ENCODE measurements at places on chromosomes 2 and 18.
A peak's percentile ranks its signal among the peaks of the same experiment; 100 is the strongest.

- no peak for DNase-seq
These were observed 49.3 kb downstream of the OLA1 start for GRCh38 chr2:174198846-174199564.

DNA sequence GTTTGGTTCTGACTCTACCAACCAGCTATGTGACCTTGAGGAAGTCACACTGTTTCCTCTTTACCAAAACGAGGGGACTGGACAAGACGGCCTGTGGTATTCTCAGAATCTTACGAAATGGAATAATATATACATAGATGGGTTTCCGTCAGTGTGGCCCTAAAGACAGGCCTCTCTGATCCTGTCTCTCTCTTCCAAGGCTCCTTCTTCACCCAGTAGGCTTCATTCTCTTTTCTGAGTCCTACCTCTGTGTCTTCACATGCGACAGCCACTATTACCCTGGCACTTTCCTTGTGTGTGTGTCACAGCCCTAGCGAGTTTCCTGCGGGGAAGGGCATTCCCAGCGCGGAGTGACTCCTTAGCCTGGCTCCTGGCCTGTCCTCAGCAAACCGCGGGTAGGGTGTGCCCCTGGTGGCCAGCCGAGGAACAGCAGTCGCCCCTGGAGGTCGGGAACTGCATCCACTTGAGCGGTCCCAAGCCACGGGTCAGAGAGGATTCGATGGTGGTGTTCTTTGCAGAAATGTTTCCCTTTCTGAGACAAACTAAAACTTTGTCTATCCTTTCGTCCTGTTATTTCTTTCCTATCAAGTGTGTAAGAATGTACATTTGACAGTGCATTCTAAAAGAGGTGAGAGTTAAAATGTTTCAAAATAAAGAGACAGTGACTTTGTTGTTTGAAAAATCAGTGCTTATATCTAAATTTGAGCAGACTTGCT is 63.3 kb downstream of the RAB31 start:
- peak; percentile 44 for DNase-seq

- no peak for DNase-seq
These were observed 5.0 kb upstream of the GPR35 start for GRCh38 chr2:240620149-240620731.

- DNase-seq, result no peak
These were observed 66.2 kb downstream of the TRAPPC8 start for GRCh38 chr18:31876707-31877106.

- no peak for DNase-seq
These were observed 396.0 kb downstream of the MEIS1 start for GRCh38 chr2:66830881-66831280.

- DNase-seq, result peak; percentile 94
These were observed 2.3 kb upstream of the PLEKHH2 start for GRCh38 chr2:43634604-43635306.

- DNase-seq, result no peak
These were observed 83.0 kb downstream of the TGOLN2 start for GRCh38 chr2:85244828-85245227.

GRCh38 chr2:160429248-160430000 is 64.2 kb downstream of the RBMS1 start:
- peak; percentile 4 for DNase-seq

DNA sequence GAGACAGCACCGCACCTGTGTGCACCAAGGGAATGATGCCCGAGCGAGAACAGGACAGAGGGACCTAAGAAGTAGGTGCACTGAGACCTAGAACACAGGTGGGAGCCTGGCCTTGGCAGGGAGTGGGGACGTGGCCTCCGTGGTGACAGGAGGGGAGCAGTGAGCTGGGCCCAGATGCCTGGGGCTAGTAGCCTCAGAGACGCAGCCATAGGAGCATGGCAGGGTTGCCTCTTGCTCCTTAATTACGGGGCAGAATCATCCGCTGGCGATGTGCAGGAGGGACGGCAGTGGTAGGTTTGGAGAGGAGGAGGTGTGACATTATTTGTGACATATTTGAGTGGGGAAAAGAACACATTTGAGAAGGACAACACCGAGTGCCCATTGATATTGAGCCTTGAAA is 57.0 kb upstream of the HPCAL1 start:
- no peak for DNase-seq

- no peak for DNase-seq
These were observed 323.9 kb upstream of the TFPI start for GRCh38 chr2:187878112-187878511.

DNA sequence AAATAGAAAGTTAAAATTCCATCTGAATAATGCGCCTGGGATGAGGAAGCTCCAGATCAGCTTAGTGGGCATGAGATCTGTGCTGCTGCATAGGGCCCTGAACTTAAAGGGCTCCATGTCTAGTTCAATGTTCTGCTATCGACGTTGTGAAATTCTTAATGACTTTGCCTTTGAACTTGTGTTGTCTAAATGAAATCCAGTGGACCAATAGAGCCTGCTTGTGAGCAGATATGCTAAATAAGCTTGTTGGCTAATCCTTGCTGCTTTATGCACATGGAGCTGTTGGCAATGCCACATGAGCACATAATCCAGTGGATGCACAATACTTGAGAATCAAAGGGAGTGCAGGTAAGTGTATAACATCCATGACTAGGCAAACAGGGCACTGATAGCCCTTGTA is 228.6 kb downstream of the TNS1 start:
- DNase-seq, result no peak

- DNase-seq, result no peak
These were observed 208.9 kb downstream of the SPP2 start for GRCh38 chr2:234259440-234259839.

DNA sequence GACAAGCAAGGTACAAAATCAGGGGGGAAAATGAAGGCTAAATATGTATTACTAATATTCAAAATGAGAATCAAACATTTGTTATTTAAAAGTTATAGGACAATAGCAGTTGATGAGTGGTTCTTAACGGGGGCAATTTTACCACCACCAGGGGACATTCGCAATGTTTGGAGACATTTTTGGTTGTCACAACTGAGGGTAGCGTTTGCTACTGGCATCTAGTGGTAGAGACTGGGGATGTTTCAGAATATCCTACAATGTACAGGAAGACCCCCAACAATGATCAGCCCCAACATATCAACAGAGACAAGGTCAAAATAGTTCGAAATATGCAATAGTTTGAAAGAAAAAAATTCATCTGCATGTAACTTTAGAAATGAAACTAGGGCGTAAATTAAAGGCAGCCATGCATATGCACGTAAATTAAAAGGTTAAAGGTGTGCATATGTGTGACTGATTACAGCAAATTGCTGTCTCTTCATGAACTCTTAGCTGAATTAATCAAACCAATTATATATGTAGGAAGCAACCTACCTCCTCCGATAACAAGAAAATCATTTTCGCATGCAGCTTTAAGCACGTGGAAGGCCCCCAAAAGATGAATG is 61.2 kb upstream of the CUL3 start:
- DNase-seq, result peak; percentile 30

DNA sequence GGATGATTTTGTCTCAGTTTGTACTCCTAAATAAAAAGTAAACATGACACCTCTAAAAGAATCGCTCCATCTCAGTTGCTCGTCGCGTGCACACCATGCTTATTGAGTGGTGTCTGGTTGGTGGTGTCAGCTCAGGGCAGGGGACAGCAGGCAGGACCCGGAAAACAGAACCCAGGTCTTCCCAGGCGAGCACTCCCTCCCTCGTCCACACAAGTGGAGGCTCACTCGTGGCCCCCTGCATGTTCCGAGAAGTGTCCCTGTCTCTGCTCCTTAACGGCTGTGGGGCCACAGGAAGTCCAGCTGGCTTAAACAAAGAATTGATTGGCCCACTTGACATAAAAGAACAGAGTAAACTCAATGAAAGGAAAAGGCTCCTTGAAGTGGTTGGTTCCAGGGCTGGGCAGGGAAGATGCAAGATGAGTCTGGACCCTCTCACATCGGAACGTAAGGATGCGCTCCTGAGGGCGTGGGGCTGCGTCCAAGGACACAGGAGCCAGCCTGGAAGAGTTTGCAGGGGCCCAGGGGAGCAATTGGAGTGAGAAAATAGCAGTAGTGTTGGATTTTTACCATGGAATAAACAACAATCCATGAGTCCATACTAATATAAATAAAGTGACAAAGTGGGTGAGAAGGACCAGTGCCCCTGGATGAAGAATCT is 13.1 kb upstream of the CNDP1 start:
- DNase-seq, result no peak

- peak; percentile 91 for DNase-seq
These were observed 86.6 kb downstream of the ITGB1BP1 start for GRCh38 chr2:9336576-9337314.

DNA sequence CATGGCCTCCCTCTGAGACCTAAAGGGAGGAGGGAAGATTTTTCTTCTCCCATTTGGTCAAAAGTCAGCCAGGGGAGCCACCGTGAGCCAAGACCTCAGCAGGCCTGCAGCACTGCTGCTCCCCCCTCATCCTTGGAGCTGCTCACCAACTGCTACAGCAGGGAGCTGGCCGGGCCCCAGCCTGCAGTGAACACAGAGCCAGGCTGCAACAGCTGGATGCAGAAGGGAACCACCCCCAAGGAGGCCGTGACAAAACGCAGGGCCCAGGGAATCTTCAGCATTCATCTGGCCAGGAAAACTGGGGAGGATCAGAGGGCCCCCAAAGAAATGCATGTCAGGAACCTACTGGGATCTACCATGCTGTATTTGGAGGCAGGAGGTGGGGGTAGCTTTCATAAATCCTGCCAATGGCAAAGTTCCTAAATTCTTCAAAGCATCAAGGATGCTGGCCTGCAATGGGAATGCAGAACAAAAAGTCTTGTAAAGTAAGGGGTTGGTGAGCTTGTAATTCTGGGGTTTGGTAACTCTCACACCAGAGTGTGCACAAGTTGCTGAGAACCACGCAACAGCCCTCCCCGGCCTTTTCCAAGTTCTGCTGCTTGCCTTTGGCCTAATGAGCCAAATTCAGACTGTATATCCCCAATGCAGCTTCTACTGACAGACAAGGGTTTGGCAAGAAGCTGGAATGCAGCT is 61.0 kb downstream of the CACNB4 start:
- no peak for DNase-seq

GRCh38 chr2:240351826-240352426 is 83.5 kb upstream of the GPC1 start:
- DNase-seq, result no peak

DNA sequence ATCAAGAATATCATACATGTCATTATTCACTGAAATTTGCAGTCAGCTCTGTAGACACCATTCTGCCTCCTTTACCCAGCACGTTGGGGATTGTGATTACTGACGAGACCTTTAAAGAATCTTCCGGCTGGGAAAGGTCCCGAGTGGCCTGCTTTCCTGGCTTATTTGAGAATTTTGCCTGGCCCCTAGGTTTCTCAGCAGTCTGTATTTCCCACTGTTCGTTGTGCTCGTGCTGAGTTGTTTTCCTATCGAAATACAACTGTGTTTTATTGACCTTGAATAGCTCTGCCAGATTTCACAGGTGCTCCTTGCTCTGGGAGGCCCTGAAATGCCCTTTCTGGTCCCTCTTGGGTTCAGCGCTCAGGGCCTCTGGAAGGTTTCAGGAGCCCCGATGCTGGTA is 94.9 kb downstream of the AGAP1 start:
- no peak for DNase-seq

- DNase-seq, result no peak
These were observed 109.9 kb downstream of the SLC4A3 start for GRCh38 chr2:219737270-219737691.

DNA sequence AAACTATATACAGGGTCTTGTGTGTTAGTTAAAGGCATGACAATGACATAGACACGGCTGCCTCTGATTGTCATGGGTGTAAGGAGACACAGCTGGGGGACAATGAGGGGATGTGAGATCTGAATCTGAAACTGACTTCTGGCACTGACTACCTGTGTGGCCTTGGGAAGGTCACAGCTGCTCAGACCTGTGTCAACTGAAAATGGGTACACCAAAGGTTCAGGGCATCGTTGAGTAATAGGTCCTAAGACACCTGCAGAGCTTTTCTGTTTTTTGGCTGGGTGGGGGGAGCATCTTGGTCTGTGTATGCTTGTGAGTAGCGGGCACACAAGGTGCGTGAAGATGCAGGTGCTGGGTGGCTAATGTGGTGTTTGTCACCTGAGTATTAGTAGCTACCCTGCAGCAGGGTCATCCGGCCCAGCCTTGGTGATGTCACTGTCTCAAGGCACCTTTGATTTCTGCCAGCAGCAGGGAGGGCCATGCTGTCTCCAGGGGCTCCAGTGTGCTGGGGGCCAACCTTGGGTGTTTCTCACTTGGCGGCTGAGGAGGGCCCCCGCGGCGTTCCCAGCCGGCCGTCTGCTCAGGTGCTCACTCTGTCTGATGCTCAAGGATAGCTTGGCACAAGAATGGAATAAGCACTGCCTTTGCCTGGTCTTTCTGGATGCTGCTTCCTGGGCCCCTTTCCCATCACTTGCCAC is 53.1 kb upstream of the HS6ST1 start:
- DNase-seq, result no peak

DNA sequence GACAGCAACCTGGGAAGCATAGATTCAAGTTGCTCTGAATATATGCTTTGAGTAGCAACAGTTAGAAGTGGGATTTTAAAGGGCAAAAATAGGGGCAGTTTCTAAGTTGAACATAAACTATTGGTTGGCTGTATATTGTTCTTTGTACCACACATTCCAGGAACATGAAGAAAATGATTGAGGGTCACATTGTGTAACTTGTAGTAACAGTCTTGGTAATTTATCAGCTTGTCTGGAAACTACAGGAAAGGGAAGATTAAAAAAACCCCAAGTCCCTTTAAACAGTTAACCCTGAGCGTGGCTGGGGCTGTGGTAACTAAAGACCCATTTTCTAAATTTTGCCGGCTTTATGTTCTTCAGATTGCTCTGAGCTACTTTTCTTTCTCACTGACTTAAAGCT is 7.4 kb downstream of the PLEKHB2 start:
- no peak for DNase-seq

GRCh38 chr2:85216927-85217326 is 83.7 kb downstream of the TCF7L1 start:
- no peak for DNase-seq

DNA sequence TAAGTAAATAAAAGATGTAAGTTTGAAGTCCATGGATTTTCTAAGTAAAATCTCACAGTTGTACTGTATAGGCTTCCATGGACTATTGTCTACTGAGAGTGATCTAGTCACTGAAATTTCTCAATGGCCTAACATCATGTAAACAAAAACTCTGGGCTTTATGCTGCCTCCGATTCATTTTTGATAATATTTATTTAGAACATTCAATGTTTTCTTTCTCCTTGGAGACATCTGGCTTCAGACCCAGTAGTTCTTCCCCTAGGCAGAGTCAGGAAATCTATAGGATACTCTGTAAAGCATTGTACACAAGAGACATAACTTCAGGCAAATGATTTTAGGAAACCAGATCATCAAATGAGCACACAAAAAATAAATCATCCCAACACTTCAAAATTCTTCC is 1208.6 kb upstream of the ZEB2 start:
- DNase-seq, result no peak

GRCh38 chr2:197297266-197297665 is 13.3 kb downstream of the ANKRD44 start:
- no peak for DNase-seq

DNA sequence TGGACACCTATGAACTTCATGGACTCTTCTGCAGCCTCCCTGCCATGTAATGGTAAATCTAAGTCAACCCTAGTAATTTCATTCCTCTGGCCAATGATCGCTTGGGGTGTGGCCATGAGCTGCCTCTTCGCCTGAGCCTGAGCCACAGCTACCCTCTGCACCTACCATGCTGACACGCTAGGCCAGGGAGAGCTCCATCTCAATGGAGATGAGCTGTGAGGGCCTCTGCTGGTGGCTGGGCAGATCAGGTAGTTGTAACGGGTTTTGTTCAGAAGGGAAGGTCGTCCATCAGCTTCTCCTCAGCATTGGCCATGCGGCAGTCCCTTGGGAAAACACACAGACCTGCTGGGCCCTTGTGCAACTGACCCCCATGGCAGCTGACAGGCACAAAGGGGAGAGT is 24.4 kb downstream of the MPHOSPH10 start:
- peak; percentile 33 for DNase-seq

All from NCI-H146 (cell line).